ENCODE measurements at places on chromosomes 6 and 20. TPM values are rescaled to one million over a fixed set of nuclear protein-coding genes. Genes with fewer than 3 reads are reported as not detected.

Gene DLK2
- total RNA-seq: 19.1 TPM

GRCh38 chr6:38057994-38058393 lies 238.5 kb downstream of the ZFAND3 start:
- H3K36me3 ChIP-seq: peaks cover 12% of the 10 kb centered on the region
- no peaks in the 10 kb centered on the region for H3K27me3 ChIP-seq
- H3K4me3 ChIP-seq: no peak overlapping the region

DNA sequence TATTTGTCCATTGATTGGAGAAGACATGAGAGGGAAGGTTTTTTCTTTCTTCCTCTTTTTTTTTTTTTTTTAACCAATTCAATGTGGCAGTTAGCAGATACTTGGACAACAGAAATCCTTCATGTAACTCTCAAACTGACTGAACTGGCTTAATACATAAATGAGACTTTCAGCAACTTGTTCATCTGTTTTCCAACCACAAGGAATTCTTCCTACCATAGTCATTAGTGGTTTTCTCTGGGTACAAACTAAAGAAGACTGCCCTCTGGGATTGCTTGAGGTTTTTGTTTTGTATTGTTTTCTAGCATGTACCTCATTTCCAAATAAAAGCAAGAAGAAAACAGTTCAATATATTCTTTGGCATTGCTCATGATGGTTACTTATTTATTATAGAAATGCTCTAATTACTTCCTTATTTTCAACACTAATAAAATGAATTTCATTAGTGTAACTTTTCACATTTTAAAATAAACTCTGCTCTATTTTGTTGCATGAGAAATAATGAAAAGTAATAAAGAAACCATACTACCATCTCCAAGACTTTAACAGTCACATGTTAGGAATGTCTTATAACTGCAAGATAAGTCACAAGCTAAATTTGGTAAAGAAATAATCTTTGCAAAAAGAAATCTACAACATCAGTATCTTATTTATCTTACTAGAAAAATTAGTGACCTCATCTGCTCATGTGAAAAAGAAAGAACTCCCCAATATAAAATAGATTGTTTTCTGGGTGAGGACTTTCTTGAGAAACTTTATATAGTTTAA lies 52.0 kb downstream of the ME1 start:
- H3K27me3 ChIP-seq: no peaks in the 10 kb centered on the region
- H3K4me1 ChIP-seq: no peaks in the 10 kb centered on the region
- DNase-seq: no peak
- H3K4me3 ChIP-seq: no peak overlapping the region

DNA sequence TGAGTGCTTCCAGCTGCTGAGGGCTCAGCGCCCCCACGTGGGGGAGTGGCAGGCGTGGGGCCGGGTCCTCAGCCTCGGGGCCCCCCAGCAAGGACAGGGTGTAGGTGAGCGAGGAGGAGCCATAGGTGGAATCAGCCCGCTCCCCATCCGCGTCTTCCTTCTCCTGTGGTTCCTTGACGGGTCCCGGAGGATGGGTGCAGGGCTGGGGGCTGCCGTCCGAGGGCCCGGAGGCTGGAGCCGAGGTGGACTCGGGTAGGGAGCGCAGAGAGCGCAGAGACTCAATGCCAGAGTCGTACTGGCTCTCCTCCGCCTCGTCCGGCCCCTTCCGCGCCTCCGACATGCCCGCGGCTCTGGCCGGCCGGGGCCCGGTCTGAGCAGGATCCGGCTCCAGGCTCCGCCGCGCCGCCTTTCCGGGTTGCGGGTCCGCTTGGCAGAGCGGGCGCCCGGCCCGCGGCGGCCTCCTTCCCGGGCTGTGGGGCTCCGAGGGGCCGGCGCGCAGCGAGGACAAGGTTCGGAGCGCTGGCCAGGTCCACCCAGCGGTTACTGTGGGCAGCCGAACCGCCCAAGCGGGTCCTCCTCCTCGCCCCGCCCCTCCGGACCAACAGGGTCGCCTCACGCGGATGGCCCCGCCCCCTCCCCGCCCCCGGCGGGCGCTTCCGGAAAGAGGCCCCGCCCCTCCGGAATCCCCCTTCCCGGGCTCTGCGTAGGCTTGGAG lies at the start of gene NFKBIE:
Gene NFKBIE (minus strand): TSS at position 545 of the 715 bp plus-strand sequence. CDS start 205 bp downstream, at position 340.
- peak within 1 kb of the TSS; percentile 79 for H3K27ac ChIP-seq
- no peaks in the 10 kb centered on the region for H3K36me3 ChIP-seq
- peak within 1 kb of the TSS; percentile 86 for H3K4me3 ChIP-seq
- no peak for DNase-seq

- H3K4me3 ChIP-seq: peak overlapping the region; percentile 68
- H3K4me1 ChIP-seq: peaks cover 16% of the 10 kb centered on the region
- peak overlapping the region; percentile 88 for H3K27ac ChIP-seq
- DNase-seq: no peak
- H3K27me3 ChIP-seq: no peaks in the 10 kb centered on the region
- no peaks in the 10 kb centered on the region for H3K36me3 ChIP-seq
Observed at GRCh38 chr6:108074057-108074358, 533 bp downstream of the OSTM1 start.

Gene TPD52L1
- 2.9 TPM for total RNA-seq

Gene ARHGAP40
- total RNA-seq: 0.18 TPM

GRCh38 chr6:126152372-126152745 lies 166.0 kb downstream of the TRMT11 start:
- DNase-seq: no peak
- H3K36me3 ChIP-seq: no peaks in the 10 kb centered on the region

DNA sequence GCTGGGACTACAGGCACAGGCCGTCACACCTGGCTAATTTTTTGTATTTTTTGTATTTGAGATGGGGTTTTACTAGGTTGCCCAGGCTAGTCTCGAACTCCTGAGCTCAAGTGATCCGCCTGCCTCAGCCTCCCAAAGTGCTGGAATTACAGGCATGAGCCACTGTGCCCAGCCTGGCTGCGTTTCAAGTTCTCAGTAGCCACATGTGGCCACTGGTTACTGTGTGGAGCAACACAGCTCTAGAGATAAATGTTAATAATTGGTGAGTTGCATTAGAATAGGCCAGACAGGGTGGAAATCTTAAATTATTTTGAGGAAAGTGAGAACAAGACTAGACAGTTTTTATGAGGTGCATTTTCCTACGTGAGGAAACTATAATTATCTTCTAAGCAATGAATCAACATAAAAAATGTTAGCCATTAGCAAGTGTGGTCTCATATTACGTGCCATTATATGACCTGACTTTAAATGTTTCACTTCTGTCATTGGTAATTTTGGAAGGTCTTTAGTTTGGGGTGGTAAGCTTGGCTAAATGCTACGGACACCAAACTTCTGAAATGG lies 129.6 kb downstream of the PLEKHG1 start:
- H3K36me3 ChIP-seq: no peaks in the 10 kb centered on the region
- DNase-seq: no peak
- no peak overlapping the region for H3K4me3 ChIP-seq
- H3K27ac ChIP-seq: no peak overlapping the region
- no peaks in the 10 kb centered on the region for H3K4me1 ChIP-seq

Gene VWA7
- 4.3 TPM for total RNA-seq

GRCh38 chr6:138971601-138972000 lies 16.5 kb downstream of the REPS1 start:
- no peak for DNase-seq
- H3K27ac ChIP-seq: no peak overlapping the region
- no peaks in the 10 kb centered on the region for H3K27me3 ChIP-seq
- peaks cover 16% of the 10 kb centered on the region for H3K4me1 ChIP-seq
- H3K4me3 ChIP-seq: no peak overlapping the region

DNA sequence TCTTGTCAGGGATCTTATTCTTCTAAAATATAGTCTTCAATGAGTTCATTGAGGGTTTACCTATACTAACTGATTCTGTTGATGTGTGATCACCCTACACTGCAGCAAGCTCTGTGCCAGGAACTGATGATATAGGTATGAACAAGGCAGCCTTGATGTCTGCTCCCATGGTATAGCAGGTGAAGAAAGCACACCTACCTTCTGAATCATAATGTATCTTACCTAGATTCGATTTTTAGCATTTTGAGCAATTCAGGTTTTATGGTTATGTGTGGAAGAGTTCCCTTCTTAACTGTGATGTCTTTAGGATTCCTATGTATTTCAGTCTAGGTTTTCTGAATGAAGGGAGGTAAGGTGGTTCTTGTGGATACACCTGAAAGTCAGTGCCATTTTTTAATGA lies 223.0 kb downstream of the DOK5 start:
- no peak overlapping the region for H3K4me3 ChIP-seq
- H3K4me1 ChIP-seq: no peaks in the 10 kb centered on the region
- no peak overlapping the region for H3K27ac ChIP-seq
- H3K36me3 ChIP-seq: no peaks in the 10 kb centered on the region
- 0 out of 2 replicates have a peak, but pooled peaks cover 2% of the 10 kb centered on the region for H3K27me3 ChIP-seq
- DNase-seq: no peak
